ENCODE measurements at places on chromosomes 4 and X.

DNA sequence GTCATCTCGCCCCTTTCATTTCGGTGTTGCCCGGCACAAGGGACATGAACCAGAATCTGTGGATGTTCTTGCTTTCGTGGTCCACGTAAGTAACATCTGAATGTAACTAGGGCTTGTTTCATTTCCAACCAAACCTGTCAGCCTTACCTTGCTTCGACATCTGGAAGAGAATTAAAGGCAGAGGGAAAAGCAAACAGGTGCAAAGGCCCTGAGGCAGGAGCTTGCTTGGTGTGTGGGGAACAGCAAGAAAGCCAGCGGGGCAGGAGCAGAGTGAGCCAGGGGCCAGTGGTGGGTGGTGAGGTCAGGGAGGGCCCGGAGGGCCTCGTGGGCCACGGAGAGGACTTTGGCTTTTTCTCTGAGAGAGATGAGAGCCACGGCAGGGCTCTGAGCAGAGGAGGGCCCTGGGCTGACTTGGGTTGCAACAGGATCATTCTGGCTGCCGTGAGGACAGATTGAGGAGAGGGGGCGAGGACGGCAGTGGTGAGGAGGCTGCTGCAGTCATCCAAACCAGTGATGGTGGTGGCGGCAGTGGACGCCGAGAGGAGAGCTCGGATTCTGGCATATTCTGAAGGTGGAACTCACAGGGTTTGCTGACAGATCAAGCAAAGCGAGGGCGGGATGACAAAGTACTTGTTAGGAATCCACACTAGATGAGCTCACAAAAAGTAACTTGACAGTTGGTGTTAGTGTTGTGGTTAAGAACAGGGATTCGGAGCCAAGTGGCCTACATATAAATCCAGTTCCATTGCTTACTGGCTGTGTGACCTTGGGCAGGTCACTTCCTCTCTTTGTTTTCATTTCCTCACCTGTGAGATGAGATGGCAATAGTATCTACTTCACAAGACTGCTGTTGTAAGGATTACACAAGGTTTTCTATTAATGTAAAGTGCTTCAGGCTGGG is 6.8 kb upstream of the WDR13 start:
- no peak for DNase-seq

- DNase-seq, result no peak
Measured at GRCh38 chr4:184804621-184805020, 21.1 kb downstream of the ACSL1 start.

DNA sequence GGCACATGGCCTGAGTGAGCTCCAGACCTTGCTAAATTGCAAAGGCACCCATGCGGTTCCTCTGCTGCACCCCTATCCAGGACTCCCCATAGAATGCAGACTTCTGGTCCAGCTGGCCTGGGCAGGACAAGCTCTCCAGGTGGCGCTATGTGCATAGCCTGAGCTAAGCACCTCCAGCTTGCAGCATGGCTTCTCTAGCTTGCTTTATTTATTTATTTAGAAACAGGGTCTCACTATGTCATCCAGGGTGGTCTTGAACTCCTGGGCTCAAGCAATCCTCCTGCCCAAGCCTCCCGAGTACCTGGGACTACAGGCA is 5.5 kb upstream of the WFS1 start:
- no peak for DNase-seq

GRCh38 chr4:79050541-79050880 is 111.3 kb upstream of the PAQR3 start:
- DNase-seq, result no peak

GRCh38 chr4:118755438-118756226 is 70.4 kb downstream of the METTL14 start:
- DNase-seq, result no peak

DNA sequence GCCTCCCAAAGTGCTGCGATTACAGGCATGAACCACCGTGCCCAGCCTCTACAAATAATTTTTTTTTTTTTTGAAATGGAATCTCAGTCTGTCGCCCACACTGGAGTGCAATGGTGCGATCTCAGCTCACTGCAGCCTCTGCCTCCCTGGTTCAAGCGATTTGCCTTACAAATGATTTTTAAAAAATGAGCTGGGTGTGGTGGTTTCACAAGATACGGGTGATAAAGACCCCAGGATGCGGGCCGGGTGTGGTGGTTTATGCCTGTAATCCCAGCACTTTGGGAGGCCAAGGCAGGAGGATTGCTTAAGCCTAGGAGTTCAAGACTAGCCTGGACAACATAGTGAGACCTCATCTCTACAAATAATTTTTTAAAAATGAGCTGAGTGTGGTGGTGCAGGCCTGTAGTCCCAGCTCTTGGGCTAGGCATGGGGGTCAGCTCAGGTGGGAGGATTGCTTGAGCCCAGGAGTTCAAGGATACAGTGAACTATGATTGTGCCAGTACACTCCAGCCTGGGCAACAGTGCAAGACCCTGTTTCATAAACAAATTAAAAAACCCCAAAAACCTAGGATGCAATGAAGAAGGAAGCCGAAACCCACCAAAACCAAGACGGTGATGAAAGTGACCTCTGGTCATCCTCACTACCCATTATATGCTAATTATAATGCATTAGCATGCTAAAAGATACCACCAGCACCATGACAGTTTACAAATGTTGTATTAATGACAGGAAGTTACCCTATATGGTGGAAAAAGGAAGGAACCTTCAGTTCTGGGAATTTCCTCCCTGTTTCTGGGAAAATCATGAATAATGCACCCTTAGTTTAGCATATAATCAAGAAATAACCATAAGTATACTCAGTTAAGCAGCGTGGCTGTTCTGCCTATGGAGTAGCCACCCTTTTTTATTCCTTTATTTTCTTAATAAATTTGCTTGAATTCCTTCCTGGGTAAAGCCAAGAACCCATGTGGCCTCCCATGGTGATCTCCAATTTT is 27.7 kb downstream of the PDGFRA start:
- no peak for DNase-seq

GRCh38 chr4:8174970-8175369 is 16.4 kb upstream of the ABLIM2 start:
- DNase-seq, result no peak

GRCh38 chr4:8342651-8343261 is 73.2 kb downstream of the HTRA3 start:
- no peak for DNase-seq

DNA sequence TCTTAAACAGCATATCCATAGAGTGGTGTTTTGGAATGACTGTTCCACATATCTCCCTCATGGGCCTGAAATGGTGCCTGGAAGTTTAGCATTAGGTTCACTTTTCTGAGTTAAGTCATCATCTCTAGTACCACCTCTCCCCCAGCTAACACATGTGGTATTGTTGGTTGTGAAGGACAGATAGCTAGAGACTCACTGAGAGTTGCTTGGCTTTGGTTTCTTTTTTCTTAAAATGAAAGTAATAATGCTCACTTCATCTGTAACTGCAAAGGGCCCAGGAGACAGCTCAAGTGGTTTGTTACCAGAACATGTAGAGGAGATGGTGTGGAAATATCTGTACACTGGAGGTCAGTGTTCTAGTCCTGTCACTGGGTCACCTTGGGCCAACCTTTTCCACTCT is 90.9 kb downstream of the EFNB1 start:
- DNase-seq, result no peak

GRCh38 chrX:123756320-123756719 is 23.5 kb upstream of the THOC2 start:
- DNase-seq, result no peak

DNA sequence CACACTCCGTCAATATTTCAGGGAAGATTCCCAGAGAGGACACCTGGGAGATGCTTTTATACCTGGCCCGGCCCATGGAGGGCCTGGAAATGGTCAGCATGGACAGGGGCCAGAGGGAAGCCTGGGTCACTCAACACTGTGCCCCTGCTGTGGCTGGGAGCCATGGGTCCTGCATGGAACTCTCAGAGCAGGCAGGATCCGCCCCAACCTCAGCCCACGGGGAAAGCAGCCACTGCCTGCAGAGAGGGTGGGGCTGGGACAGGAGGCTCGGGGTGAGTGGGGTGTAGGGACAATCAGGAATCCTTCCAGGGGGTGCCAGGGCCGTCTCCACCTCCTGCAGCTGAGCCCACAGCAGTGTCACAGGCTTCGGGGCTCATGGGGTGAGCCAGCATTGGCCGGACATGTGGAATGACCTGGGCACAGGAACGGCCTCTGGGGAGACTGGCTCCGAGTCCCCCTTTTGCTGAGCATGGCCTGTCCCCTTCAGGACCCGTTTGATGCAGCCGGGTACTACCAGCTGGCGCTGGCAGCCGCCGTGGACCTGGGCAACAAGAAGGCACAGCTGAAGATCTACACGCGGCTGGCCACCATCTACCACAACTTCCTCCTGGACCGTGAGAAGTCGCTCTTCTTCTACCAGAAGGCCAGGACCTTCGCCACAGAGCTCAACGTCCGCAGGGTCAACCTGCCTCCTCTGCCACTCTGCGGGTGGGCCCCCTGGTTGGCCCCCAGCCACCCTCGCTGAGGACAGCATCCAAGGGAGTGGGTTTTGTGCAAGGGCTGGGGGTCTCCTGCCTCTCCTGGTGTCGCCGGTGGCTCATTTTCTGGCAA is 29.1 kb upstream of the HTRA3 start:
- DNase-seq, result no peak

GRCh38 chr4:3399277-3400194 is 42.2 kb upstream of the HGFAC start:
- DNase-seq, result no peak

DNA sequence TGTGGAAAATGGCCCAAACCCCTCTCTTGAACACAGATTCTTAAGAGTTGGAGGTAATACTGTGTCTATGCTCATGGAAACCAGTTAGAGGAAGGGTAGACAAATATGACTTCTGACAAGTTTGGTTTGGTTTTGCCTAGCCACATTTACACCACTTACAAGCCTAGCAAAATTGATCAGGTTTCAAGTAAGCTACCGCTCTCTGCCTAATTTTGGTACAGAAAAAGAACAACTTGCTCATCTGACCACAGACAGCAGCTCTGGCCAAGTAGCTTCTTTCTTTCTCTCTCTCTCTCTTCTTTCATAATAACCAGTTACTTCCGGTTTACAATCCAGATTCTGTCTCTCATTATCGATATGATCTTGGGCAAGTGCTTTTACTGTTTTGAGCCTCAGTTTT is 260.0 kb downstream of the GLUD2 start:
- DNase-seq, result no peak

DNA sequence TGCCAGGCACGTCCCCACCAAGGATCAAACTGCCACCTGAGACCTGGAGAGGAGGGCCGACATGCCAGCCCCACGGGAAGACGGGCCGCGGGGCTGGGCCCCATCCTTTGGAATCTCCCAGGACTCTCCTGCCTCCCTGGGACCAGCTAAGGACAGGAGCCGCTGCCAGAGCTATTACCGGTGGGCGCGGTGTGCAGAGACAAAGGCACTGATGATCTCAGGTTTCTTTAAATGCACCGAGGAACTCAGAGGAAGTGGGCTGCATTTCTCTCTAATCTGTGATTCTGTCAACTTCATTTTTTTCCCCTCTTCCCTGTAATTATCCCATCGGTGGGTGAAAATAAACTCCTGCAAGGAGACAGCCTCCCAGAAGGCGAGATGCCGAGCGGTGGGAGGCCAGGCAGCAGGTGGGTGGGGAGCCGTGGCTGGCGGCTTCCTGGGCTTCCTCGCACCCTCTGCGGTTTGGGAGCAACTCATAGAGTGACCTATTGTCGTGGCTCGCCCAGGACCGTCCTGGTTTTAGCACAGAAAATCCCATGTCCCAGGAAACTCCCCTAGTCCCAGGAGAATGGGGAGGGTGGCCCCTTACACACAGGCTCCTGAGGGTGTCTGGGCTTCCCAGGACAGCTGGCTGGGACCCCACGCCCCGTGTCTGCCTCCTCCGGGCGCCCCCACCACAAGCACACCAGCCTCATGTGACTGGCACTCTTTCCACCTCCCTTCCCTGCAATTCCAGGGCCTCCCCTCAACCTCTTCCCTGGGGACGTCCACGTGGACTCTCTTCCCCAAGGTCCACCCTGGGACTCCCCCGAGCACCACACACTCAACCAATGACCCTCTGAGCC is 62.3 kb upstream of the ADRA2C start:
- DNase-seq, result no peak

- no peak for DNase-seq
Measured at GRCh38 chrX:2875798-2876399, 47.2 kb downstream of the GYG2 start.

- DNase-seq, result no peak
Measured at GRCh38 chr4:119099227-119099810, 36.3 kb upstream of the MYOZ2 start.

DNA sequence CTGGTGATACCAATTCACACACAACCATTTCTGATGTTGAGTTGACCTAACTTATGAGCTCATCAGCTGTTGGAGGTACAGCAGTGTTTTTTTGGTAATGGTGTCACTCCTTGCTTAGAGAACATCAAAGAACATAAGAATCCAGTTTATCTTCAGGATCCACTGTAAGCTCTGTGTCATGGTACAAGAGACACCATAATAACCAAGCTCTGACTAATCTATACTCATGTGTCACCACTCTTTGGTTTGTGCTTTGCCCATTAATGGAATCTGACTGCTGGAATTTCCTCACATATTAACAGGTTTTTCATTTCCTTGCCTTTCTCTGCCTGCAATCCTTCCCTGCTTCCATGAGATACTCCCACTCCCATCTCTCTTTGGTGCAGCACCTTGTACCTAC is 735.1 kb upstream of the LCORL start:
- DNase-seq, result no peak

DNA sequence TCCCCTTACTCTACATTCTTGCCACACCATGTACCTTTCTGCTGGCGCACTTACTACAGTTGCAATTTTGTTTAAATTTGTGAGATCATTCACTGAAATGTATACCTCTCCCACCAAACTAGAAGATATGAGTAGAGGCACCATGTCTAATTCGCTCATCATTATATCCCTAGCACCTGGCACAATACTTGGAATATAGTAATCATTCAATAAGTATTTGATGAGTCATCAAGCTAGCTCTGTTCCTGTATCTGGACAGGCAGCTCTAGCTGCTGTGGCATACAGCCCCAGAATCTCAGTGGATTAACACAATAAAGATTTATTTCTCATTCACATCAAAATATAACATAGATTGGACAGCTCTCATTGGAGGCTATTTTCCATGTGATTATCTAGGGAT is 245.9 kb downstream of the IDS start:
- DNase-seq, result no peak

- DNase-seq, result no peak
Measured at GRCh38 chrX:153878969-153879653, 6.9 kb downstream of the L1CAM start.

- no peak for DNase-seq
Measured at GRCh38 chrX:11532291-11533078, 133.2 kb downstream of the ARHGAP6 start.

DNA sequence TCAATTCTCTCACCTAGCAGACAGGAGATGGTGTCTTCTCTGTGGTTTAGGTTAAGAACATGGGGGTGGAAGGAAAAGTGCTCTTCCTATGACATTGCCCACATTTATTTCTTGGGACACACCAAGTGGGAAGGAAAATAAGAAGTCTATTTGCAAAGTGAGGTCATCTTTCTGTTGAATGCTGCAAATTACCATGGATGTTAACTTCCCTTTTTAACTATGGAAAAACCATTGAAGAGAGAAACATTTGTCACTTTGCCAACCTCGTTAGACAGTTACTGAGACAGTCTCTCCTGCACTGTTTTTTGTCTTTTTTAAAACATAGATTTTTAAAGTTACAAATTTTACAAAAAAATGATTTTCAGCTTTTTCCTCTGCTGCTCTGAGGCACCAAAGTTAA is 72.8 kb upstream of the BEND4 start:
- DNase-seq, result no peak

Measured in stimulated activated CD4-positive, alpha-beta T cell treated with anti-CD3 and anti-CD28 coated beads, Interleukin-1b, Interleukin-23, amount 100 ng/mL, for 1 hour (primary cell).